ENCODE measurements at places on chromosomes 4 and X.

- no peak for DNase-seq
These were observed at the start of gene CC2D2A for GRCh38 chr4:15469402-15470127. CC2D2A (plus strand) TSS chr4:15469882; CDS start chr4:15475933, 6,051 bp downstream.

DNA sequence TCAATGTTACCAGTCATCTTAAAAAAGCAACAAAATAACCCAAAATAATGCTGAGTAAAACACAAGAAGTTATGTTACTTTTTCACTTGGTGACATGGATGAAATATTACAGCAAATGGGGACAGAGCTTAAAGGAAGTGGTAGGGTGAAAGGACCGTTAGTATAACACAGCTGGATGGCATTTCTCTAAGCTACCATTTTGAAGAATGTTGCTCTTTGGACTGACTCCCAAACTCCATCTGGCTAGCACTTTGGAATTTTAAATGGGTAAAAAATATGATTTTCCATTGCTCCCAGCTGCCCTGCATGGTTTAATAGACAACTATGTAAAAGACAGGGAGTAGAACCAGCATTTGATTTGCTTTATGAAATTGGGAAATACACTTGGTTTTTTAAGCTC lies 27.6 kb downstream of the CLCN5 start:
- DNase-seq = no peak

DNA sequence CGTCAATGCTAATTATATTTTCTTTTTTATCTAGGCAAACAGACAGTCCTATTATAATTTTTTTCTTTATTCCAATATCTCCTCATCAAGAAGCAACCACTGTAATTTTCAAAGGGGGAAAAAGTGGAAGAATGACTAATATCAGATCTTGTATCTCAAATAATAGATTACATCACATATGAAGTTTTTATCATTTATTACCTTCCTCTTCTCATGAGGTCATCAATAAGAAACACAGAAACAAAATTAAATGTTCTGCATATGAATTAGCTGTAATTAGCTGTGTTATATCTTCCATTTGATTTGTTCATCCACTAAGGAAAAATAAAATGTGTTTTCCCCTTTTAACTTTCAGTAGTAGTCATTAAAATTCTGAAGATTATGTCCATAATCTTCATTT lies 14.3 kb downstream of the PRSS12 start:
- no peak for DNase-seq

GRCh38 chrX:72395237-72395636 lies 89.5 kb upstream of the CITED1 start:
- no peak for DNase-seq

GRCh38 chrX:120260369-120260768 lies 9.8 kb downstream of the ZBTB33 start:
- DNase-seq = no peak

- DNase-seq = peak; percentile 32
These were observed 677 bp upstream of the NONO start for GRCh38 chrX:71282514-71283402.

DNA sequence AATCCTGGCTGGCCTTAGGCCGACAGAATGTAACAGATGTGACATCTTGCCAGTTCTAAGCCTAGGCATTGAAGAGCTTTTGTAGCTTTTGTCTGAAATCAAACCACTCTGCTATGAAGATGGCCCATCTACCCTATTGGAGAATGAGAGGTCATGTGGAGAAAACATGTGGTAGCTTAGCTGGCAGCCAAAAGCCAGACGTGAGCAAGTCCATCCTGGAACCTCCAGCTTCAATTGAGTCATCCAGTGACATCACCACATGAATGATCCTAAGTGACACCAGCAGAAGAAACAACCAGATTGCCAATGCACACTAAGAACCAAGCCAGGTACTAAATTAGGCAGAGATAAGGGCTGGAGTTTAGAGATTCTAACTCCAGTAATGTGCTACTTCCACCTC lies 154.8 kb upstream of the ZFP42 start:
- no peak for DNase-seq

Measured in stimulated activated CD4-positive, alpha-beta T cell treated with anti-CD3 and anti-CD28 coated beads, Interleukin-2, amount 100 ng/mL, for 4 hours (primary cell).